ENCODE measurements at places on chromosomes 1 and 21.

GRCh38 chr1:187630653-187631380 is 802.1 kb downstream of the PLA2G4A start:
- DNase-seq: no peak

DNA sequence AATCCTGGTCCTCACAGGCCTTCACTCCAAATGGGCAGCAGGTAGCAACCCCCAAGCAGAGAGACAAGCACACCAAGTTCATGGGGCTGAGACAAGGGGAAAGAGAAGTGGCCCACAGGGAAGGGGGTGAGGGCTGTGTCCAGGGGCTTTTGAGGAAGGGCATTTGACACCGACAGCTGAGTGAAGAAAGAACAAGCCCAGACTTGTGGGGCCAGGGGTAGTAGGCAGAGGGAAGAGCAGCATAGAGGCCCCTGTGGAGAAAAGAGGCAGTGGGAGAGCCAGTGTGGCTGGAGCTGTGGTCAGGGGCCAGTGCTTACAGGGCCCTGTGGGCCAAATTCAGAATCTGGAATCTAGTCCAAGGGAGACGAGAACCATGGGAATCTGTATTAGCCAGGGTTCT is 85.4 kb downstream of the IGSF21 start:
- no peak for DNase-seq

DNA sequence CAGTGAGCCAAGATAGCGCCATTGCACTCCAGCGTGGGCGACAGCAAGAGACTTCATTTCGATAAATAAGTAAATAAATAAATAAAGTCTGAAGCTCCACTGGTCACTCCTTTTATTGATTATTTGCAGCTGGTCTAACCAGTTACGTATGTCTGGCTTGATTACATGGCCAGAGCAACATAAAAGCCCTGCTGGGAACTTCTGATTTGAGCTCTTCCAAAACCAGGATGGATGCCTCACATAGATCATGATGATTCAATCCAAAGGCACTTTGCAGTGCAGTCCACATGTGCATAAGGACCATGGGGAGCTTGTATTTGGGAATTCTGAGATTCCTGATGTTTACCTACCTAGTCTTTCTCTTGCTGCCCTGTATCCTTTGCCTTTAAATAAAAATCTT is 24.0 kb downstream of the NSUN4 start:
- DNase-seq: no peak

DNA sequence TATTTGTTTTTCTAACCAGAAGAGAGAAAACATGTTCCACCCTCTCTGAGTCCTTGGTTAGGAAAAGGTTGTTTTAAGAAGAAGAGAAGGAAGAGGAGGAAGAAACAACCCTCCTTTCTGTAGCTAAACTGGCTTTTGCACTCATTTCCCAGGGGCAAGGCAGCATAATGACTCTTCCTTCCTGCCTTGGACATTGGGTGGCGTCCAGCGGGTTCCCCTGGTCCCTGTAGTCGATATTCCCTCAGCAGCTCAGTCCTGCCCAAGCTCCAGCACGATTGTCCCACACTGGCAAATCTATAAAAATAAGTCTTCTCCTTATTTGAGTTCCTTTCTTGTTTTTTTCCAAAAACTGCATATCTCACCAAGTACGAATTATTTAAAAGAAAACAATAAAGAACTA is 81.2 kb downstream of the TEX35 start:
- no peak for DNase-seq

- DNase-seq: no peak
These were observed 4.2 kb downstream of the GJA4 start for GRCh38 chr1:34796990-34797389.

- DNase-seq: no peak
These were observed 93.3 kb downstream of the SPSB1 start for GRCh38 chr1:9385801-9386573.

- no peak for DNase-seq
These were observed 28.7 kb downstream of the FMO2 start for GRCh38 chr1:171213559-171214454.

DNA sequence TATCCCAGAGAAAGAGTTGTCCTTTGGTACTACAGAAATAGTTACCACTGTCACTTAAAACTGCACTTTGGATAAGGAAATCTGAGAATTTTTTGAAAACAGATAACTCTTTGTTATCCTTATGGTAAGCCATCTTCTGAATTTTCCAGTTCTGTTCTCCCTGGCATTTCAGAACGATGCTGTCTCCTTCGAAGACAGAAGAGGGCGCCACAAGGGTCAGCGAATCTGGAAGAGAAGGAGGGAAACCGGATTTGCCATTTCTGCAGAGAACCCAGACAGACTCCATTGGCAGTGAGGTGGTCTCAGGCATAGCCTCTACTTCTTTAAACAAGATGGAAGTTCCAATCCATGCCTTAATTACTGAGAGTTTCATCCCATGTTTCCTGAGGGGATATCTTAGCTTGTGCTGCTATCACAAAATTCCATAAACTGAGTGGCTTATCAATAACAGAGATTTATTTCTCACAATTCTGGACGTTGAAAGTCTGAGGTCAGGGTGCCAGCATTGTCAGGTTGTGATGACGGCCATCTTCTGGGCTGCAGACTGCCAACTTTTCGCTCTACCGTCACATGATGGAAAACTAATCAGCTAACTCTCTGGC is 6.4 kb downstream of the FCRL2 start:
- DNase-seq: no peak

GRCh38 chr1:3954170-3955169 is 54.4 kb upstream of the C1orf174 start:
- DNase-seq: no peak

DNA sequence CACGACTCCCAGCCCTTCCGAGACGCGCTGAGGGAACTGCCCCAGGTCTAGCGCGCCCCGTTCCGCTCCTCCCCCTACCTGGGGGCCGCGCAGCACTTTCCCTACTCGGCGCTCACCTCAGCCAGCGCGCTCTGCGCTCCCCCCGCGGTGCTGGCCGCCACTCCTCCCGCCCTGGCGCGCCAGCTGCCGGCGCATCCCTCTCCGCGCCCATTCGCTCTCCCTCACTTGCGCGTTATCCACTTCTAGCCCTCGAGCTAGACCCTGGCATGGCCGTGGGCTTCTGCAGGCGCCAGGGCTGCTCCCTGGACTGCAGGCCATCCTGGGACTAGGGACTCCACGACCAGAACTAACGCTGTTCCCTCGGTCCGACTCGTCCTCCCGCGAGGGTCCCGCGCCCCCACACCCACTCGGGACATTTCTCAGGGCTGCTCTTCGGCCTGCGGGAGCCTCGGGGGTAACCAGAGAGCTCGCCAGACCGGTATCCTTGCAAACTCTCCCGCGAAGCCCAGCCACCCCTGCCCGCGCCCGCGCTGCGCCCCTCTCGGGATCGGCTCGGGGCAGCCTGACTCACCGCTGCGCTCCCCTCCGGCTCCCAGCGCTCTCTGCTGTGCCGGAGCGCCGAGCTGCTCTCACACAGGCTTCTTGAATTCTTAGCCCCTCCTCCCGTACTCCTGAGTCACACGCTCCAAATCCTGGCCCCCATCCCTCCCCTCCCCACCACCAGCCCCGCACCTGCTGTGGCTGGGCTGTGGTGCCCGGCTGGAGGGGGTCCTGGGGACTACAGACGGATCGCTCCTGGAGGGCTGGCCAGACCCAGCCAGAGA is at the start of gene NGF:
Gene NGF, minus strand, starts transcription at position 617 of the 824 bp plus-strand sequence. CDS start 51,454 bp downstream, outside the sequence.
- peak; percentile 9 for DNase-seq

DNA sequence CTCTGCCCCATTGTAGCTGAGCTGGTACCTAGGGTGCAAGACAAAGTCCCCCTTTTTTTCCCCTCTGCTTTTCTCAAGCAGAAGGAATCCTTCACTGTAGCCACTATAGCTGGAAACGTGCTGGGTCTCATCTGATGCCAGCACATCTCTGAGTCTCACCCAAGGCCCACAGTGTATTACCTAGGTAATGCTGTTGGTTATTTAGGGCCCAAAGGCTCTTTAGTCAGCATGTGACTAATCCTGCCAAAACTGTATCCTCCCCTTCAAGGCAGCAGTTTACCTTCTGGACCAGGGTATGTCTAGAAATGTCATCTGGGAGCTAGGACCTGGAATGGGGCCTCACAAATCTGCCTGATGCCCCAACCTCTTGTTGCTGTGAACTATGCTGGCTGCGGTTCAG is 423.4 kb downstream of the NUF2 start:
- DNase-seq: no peak

DNA sequence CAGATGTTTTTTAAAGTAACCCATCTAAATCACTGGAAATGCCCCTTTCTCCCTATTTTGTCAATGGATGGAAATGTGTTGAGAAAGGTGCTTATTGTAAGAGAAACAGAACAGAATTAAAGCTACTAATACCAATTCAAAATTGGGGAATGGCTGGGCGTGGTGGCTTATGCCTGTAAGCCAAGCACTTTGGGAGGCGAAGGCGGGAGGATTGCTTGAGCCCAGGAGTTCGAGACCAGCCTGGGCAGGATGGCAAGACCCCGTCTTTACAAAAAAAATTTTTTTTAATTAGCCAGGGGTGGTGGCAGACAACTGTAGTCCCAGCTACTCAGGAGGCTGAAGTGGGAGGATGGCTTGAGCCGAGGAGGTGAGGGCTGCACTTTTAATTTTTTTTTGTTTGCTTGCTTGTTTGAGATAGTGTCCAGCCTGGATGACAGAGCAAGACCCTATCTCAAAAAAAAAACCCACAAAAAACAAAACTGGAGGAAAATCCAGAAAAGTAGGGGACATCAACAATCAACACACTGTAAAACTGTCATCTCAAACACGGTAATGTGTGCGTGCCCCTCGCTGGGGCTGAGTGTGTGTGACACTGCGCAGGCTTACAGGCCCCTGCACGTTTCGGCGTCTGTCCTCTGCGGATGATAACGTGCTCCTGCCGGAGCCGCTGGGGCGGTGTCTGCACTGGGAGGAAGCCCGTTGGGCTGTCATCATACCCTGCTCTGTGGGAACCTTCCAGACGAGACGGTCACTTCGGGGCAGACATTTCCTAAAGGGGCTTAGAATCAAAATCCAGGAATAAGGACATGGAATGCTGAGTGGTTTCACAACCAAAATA is 11.6 kb upstream of the POFUT2 start:
- no peak for DNase-seq

DNA sequence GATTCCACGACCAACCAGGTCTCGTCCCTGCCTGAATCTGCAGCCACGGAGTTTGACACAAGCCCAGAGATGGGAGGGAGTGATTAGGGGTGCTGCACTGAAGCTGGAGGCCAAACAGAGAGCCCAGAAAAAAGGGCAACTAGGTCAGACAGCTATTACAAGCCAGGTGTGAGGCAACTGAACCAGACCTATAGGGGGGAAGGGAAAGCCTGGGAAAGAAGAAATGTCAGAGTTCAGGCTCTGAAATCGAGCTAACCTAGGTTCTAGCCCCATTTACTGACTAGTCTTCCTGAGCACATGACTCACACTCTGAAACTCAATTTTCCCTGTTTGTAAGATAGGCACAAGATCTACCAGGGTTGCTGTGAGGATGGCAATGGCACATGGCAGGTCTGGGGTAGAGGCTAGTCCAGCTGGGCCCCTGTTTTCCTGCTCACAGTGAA is 1.7 kb downstream of the DHCR24 start:
- no peak for DNase-seq

DNA sequence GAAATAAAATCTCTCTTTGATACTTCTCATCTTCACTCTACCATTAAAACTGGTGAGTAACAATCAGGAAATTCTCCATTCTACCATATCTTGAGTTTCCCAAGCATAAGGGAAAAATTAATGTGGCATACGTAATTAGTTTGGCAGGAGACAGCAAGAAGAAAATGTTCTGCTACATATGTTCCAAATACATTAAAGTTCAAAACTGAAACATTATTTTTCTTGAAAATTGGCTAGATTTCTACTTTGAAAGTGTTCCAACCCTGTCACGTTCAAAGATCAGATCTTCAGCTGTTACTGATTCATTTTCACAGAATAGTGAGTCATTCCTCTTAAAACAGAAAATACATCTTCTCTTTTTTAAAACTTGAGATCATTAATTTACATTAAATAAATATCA is 48.5 kb downstream of the PIGK start:
- DNase-seq: no peak

DNA sequence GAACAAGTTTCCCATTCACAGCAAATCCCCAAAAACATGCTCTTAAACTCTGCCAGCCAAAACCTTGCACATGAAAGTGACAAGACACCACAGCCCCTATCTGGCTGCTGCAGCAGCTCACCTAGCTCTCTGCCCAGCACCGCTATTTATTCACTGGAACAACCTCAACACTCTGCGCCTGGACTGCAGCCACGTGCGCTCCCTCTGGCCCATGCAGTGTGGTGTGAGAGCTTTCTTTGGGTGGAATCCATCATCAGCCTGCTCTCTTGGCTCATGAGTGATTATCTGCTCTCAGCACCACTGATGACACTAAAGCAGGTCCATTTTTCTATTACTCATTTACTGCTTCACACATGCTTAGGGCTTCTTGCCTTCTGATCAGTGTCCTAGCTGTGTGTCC is 11.4 kb downstream of the KCNJ6 start:
- no peak for DNase-seq

- DNase-seq: no peak
These were observed 3.9 kb upstream of the NUAK2 start for GRCh38 chr1:205325334-205325884.

DNA sequence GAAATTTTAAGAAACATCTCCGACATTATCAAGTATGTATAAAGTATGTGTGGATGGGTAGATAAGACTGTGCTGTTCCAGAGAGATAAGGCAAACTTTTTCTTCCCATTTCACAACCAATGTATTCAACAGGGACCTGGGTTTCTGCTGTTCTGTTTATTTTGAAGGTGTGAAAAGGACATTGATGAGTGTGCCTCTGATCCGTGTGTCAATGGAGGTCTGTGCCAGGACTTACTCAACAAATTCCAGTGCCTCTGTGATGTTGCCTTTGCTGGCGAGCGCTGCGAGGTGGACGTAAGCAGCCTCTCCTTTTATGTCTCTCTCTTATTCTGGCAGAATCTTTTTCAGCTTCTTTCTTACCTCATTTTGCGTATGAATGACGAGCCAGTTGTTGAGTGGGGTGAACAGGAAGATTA is 174.0 kb downstream of the CRB1 start:
- DNase-seq: no peak

DNA sequence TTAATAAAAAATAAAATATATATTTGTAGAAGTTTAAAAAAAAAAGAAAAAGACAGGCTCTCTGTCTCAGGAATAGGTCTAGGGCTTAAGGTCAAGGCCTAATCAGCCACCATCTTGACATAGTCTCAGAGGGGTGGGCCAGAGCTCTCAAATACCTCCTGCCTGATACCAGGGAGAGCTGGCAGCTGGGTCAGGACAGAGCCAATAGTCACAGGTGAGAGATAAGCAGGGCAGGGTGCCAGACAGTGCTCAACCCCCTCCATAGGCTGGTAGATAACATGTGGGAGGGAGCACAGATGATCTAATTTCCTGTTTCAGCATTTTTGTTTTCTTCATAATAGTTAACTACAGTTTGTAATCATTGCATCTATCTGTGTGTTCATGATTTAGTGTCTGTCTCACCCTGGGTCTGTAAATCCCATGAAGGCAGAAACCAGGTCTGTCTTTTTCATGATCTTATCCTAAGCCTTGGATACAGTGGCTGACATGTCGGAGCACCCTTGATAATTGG is 152.0 kb upstream of the GRIK3 start:
- DNase-seq: no peak

All from NCI-H1417 treated with DMSO at 0.1 percent for 48 hours (cell line).